ENCODE measurements at places on chromosomes 13 and 19. TPM values are rescaled to one million over a fixed set of nuclear protein-coding genes. Genes with fewer than 3 reads are reported as not detected.
A peak's percentile ranks its signal among the peaks of the same experiment; 100 is the strongest.

DNA sequence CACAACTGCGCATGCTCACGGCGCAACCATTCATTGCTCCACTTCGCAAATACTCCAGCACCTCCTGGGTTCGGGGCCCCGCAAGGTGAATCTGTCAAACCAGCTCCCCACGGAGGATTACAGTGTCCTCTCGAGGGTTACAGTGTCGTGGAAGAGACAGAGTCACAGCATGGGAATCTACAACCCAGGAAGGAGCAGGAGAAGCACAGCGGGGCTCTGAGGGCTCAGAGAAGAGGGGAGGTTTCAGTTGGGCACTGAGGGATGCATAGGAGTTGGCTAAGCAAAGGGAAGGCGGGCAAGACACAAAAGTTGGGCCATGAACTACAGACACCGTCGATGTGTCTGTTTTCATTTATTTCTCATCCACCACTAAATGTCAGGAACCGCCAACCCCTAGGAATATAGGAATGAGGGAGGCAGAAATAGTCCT, 1.0 kb upstream of the GTF2F1 start:
- DNase-seq: no peak

GRCh38 chr19:45913874-45914830, at the start of gene NANOS2:
Gene NANOS2, minus strand, starts transcription at chr19:45914778. Its CDS starts 85 bp downstream, at chr19:45914693.
- DNase-seq: peak; percentile 5

Gene CYP2A6
- total RNA-seq: not detected

Gene GSX1
- total RNA-seq: not detected

- DNase-seq: no peak
These were observed 630.0 kb upstream of the MIR17HG start for GRCh38 chr13:90717451-90717936.

DNA sequence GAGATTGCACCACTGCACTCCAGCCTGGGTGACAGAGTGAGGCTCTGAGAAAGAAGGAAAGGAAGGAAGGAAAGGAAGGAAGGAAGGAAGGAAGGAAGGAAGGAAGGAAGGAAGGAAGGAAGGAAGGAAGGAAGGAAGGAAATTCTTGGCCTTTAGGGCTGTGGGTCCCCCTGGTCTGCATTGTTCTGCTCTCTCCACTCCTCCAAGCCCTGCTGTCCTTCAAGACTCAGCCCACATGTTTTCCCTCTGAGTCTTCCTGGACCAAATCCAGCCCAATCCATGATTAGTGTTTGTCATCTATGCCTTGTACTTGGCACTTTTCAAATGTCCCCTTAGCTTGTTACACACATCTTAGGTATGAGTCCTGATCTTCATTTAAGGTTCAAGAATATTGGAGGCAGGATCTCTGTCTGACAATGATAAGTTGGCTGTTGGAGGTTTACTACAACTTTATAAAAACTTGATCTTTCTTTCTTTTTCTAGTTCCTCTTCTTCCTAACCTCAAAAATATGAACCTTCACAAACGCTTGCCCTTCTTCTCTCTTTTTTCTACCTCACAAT, 48.8 kb upstream of the INTS6 start:
- no peak for DNase-seq

GRCh38 chr19:10069046-10069445, 17.1 kb upstream of the SHFL start:
- no peak for DNase-seq

Gene GIPC3
- total RNA-seq: 2.1 TPM
